CD4-positive, alpha-beta T cell treated with Interleukin-2 at 100 ng/mL for 4 hours (primary cell): ENCODE measurements at places on chromosomes 16 and 17.

- DNase-seq: no peak
These were observed 10.9 kb upstream of the HS3ST6 start for GRCh38 chr16:1929105-1929504.

GRCh38 chr16:79201436-79201835, 399.1 kb downstream of the MAF start:
- DNase-seq: no peak

DNA sequence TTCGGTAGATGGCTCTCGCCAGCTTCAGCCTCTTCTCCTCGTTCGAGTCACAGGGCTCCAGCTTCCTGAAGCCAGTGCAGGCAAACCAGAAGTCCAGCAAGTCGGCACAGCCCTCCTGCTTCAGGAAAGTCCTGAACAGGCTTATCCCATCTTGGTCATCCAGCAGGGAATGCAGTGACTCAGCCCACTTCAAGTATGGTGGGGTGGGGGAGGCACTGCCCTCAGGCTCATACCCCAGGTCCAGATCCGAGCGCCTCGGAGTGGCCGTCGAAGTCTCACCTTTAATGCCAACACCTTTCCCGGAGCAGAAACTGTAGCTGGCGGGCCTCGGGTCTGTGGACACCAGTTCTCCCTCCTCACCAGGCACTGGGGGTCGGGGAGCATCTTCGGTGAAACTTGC, 5.9 kb downstream of the AXIN1 start:
- no peak for DNase-seq

DNA sequence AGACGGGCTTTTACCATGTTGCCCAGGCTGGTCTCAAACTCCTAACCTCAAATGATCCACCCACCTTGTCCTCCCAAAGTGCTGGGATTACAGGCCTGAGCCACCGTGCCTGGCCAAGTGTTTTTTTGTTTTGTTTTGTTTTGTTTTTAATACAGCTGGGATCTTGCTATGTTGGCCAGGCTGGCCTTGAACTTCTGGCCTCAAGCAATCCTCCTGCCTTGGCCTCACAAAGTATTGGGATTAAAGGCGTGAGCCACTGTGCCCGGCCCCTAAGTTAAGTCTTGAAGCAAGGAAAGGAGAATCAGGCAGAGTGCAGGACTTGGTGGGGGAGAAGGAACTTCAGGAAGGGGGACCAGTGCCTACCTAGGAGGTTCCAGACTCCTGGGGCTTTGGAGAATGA, 51.7 kb upstream of the NOL11 start:
- no peak for DNase-seq

DNA sequence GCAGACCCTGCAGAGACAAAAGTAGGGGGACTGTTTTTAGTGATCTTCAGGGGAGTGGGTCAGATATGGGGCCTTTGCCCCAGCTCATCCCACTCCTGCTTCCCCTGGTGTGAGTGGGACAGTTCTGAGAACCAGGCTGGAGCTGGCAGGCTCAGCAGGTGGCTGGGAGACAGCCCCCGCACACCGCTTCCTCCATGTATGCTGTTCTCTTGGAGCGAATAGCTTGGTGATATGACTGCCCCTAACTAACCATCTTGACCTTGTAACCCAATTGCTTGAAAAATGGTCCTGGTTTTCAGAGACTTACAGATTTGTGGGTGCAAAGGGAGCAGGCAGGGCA, 61.5 kb downstream of the PRMT7 start:
- DNase-seq: no peak

DNA sequence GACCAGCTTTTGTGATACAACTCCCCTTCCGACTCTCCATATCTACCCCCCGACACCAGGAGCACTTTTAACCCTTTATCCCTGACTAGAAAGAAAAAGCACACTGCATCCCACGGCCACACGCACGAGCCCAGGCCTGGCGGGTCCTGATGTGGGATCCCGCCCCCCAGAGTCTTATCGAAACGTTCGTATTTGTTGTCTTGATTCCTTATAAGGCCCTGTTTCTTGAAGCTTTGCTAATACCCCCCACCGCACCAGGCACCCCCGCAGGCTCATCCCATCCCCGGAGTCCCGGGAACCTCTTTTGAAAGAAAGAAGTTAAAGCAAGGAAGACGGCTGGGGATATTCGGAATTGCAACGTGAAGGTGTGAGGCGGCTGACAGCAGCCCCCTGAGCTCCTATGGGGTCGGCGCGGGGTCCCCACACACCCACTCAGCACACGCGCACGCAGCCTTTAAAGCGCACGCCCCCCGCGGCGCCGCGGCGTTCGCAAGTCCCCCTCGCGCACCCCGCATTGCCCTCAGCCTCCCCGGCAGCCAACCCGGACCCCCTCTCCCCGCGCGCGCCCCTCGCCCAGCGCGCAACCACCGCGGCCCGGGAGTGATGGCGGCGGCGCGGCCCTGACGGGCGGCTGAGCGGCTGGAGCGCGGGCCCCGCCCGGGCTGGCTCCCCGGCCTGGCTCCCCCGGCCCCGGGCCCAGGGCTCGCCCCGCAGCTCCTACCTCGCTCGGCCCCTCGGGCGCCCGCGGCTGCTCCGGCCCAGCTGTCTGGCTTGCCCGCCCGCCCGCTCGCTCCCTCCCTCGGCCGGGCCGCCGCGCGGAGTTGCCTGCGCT, 448 bp downstream of the STAT5B start:
- no peak for DNase-seq

GRCh38 chr17:78281249-78281845, 49.9 kb downstream of the TMEM235 start:
- no peak for DNase-seq

- DNase-seq: no peak
These were observed 2.5 kb downstream of the GUCY2D start for GRCh38 chr17:8004899-8005298.

DNA sequence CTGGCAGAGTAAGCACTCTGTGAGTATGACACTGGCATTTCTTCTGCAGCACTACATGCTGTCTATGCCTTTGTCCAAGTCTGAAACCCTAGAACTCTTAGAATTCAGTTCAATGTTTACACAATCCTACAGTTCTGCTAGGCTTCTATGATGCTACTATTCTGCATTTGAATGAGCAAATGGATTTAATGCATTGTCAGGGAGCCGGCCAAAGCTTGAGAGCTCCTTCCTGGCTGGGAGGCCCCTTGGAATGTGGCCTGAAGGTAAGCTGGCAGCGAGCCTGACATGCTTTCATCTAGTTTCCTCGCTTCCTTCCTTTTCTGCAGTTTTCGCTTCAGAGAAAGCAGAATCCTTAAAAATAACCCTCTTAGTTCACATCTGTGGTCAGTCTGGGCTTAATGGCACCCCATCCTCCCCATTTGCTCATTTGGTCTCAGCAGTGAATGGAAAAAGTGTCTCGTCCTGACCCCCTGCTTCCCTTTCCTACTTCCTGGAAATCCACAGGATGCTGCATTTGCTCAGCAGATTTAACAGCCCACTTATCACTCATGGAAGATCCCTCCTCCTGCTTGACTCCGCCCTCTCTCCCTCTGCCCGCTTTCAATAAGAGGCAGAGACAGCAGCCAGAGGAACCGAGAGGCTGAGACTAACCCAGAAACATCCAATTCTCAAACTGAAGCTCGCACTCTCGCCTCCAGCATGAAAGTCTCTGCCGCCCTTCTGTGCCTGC, at the start of gene CCL2:
CCL2 (plus strand) TSS at position 635 of the 730 bp plus-strand sequence; CDS start at position 700, 65 bp downstream.
- DNase-seq: no peak

- DNase-seq: no peak
These were observed 51.3 kb upstream of the CCL1 start for GRCh38 chr17:34414339-34414738.

- DNase-seq: no peak
These were observed 3.4 kb downstream of the TMEM11 start for GRCh38 chr17:21210411-21211076.

GRCh38 chr16:86396422-86396821, 113.9 kb upstream of the FOXF1 start:
- no peak for DNase-seq

DNA sequence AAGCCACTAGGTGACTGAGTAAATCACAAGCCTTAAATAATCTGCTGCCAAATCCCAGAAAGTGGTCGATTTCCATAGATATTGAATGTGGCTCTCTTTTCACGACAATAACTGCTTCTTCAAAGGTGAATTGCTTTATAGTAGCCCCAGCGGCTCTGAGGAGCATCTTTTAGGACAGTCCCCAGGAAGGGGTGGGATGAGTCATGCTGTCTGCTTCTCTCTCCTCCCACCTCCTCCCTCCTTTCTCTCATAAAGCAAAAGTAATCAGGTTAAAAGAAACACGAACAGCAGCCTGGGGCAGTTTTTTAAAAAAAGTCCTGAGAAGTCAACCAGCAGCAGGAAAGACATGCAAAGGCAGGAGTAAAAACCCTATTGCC, 1.8 kb downstream of the KIAA0513 start:
- DNase-seq: peak; percentile 82

DNA sequence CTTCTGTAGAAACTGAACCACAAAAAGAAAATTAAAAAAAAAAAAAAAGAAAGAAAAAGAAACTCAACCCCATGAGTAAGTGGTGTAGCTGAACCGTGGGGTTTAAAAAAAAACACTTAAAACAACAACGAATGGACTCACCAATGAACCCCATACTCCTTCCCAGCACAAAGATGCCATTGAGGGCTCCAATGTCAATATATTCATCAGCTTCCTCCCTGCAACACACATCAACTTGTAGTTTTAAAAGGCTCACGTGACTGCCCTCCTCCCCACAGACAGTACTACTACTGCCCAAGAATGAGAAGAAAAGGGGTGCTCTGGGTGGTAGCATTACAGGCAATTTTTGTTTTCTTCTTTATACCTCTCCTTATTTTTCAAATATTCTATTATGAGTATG, 3.3 kb upstream of the KLHL11 start:
- no peak for DNase-seq

GRCh38 chr17:3968886-3969524, 4.8 kb upstream of the ATP2A3 start:
- DNase-seq: no peak
